Activated naive CD8-positive, alpha-beta T cell treated with anti-CD3 and anti-CD28 coated beads for 36 hours (primary cell): ENCODE measurements at places on chromosomes 6 and 20.

DNA sequence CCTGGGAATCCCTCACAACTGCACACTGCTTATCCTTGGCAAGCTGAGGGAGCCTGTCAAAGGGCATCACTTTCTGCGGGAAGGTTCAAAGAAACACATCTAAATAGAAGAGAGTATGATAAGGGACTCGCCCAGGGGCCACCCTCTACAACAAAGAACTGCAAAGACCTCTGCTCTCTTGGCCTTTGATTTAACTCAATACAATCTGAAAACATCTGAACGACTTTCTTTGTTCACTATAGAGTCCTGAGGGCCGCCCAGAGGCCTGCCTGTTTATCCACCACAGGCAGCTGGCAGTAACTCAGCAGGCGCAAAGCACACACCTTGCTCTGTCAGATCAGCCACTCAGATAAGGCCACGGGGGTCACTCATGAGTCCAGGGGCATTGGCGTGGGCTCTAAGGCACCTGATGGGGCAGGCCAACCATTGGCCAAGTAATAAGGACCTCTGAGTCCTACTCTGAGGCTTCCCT lies 139.3 kb downstream of the UNC5CL start:
- peaks cover 5% of the 10 kb centered on the region for H3K27me3 ChIP-seq
- no peak for DNase-seq
- no peak overlapping the region for H3K4me3 ChIP-seq
- H3K27ac ChIP-seq, result no peak overlapping the region

GRCh38 chr6:168376120-168376519 lies 56.5 kb upstream of the DACT2 start:
- no peak overlapping the region for H3K4me3 ChIP-seq
- no peak for DNase-seq
- no peaks in the 10 kb centered on the region for H3K36me3 ChIP-seq

- DNase-seq, result no peak
- no peak overlapping the region for H3K27ac ChIP-seq
- H3K27me3 ChIP-seq, result peaks cover 5% of the 10 kb centered on the region
- H3K4me1 ChIP-seq, result peaks cover 2% of the 10 kb centered on the region
- no peaks in the 10 kb centered on the region for H3K36me3 ChIP-seq
Observed at GRCh38 chr20:24769878-24770627, 179.0 kb upstream of the CST7 start.

DNA sequence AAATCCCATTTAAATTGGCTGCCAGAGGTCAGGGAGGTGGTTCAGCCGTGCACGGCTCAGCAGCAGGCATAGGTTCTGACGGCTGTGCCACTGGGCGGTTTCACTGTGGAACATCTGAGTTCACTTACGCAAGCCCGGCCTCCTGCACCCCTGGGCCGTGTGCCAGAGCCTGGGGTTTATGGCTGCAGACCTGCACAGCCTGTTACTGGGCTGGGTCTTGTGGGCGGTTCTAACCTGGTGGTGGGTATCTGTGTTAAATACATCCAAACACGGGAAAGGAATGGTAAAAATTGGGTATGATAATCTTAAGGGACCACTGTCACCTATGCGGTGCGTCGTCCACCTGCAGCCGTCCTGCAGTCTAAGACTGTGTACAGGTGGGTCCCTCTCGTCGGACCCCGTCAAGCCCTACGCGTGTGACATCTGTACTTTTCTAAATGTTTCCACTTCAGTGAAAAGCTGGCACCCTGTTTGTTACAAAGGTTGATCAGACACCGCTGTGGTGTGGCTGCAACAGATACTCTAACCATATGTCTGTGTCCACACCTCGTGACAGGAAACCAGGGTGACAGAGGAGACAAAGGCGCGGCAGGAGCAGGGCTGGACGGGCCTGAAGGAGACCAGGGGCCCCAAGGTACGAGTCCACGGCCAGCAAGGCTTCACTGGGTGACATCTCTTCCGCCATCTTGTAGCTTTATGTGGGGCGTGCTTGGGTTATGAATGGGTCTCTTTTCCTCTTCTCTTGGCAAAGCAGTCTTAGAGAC lies 21.5 kb downstream of the COL9A3 start:
- peaks cover 4% of the 10 kb centered on the region for H3K27me3 ChIP-seq
- no peak for DNase-seq
- H3K4me1 ChIP-seq, result peaks cover 5% of the 10 kb centered on the region
- no peak overlapping the region for H3K4me3 ChIP-seq
- no peaks in the 10 kb centered on the region for H3K36me3 ChIP-seq
- H3K27ac ChIP-seq, result no peak overlapping the region

DNA sequence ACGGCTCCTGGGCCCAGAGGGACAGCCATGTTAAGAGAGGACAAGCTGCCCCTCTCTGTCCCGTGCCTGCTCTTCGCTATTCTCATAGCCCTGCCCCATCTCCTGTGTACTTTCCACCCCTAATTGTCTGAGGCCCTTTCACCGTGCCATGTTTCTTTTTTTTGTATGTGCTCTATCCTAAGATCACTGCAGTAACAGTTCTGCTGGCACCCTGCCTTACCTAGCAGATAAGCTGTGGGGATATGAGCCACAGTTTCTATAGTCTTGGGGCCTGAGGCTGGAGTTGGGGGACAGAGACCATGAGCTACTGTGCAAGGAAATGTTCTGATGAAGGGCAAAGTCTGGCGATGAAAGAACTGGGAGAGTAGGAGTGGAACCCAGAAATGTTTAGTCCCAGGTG lies 269.5 kb upstream of the CITED2 start:
- no peak overlapping the region for H3K27ac ChIP-seq
- peaks cover 2% of the 10 kb centered on the region for H3K36me3 ChIP-seq
- no peak for DNase-seq
- H3K4me3 ChIP-seq, result no peak overlapping the region

DNA sequence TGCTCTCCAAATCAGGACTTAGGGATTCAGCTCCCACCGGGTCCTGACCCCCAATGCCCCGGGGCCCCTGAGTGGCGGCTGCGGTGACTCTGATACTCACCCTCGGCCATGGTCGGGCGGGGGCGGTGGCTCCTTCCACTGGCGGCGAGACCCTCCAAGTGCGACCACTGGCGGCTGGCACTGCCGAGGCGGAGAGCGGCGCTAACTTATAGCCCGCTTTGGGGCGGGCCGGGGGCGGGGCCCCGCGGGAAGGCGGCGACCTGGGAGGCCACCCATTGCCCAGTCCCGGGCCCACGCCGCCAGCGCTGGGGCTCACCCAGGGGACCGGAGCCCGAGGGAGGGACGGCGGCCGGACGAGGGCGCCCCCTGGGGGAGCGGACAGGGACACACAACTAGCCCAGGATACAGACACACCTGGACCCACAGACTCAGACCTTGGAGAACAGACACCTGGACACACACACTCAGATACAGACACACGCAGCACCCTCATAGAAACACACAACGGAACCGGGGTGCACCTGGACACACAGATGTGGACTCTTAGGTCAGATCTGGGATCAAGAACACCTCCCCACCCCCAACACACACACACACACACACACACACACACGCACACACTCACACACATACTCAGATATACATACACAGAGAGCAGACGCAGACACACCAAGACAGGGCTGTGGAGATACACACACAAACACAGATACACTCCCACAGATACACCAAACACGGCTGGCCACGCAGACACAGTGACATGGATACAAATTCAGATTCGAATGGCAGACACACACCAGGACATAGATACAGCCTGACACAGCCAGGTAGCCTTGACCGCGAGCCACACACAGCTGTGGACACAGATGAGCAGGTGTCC lies at the start of gene TGM2:
TGM2 (minus strand) TSS at position 182 of the 877 bp plus-strand sequence; CDS start at position 110, 72 bp downstream.
- no peak within 1 kb of the TSS for H3K27ac ChIP-seq
- no peaks in the 10 kb centered on the region for H3K36me3 ChIP-seq

DNA sequence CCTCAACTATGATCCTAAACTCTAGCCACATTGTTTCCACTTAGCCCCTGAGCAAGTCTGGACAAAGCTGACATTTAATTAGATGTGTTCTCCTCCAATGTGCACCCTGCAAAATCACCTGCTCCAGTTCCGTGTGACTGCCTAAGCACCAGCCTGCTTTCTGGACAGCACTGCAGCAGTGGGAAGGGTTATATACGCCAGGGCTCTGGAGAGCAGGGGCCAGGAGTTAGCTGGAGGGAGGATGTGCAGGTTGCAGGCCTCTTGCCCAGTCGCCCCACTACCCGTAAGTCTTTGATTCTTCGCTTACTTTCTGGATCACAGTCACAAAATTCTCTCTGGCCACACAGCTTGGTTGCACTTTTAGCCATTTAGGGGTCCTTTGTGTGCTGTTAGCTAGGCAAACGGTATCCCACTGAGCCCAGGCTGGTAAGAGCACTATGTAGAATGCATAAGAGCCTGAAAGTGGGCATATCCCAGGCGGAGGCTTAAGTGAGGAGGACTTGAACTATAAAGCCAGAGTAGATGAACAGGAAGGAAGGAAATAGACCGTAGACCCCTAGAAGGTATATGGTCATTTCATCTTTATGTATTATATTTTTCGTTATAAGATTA lies 10.7 kb upstream of the PLEKHG1 start:
- no peak overlapping the region for H3K27ac ChIP-seq
- no peaks in the 10 kb centered on the region for H3K36me3 ChIP-seq
- H3K4me3 ChIP-seq, result no peak overlapping the region
- peaks cover 6% of the 10 kb centered on the region for H3K27me3 ChIP-seq

GRCh38 chr6:115901896-115902295 lies 158.8 kb downstream of the FRK start:
- no peaks in the 10 kb centered on the region for H3K4me1 ChIP-seq
- H3K27me3 ChIP-seq, result peaks cover 3% of the 10 kb centered on the region
- no peak overlapping the region for H3K4me3 ChIP-seq
- H3K27ac ChIP-seq, result no peak overlapping the region

DNA sequence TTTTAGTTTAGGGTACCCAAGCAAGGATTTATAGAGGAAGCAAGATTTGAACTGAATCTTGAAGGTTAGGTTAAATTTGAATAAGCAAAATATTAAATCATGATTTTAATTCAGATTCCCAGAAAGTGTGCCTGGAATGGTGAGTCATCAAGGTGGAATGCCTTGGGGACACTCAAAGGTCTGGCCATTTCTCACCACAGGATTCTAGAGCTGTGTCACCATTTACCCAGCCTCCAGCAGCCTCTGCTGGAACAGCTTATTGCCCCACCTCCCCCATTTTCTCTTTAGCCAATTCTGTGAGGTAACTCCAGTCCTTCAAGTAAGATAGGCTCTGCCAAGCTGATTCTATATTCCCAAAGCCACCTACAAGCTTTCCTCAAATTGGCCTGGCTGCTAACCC lies 181.4 kb downstream of the SIM1 start:
- no peak overlapping the region for H3K27ac ChIP-seq
- no peaks in the 10 kb centered on the region for H3K4me1 ChIP-seq
- no peak overlapping the region for H3K4me3 ChIP-seq
- H3K36me3 ChIP-seq, result no peaks in the 10 kb centered on the region

DNA sequence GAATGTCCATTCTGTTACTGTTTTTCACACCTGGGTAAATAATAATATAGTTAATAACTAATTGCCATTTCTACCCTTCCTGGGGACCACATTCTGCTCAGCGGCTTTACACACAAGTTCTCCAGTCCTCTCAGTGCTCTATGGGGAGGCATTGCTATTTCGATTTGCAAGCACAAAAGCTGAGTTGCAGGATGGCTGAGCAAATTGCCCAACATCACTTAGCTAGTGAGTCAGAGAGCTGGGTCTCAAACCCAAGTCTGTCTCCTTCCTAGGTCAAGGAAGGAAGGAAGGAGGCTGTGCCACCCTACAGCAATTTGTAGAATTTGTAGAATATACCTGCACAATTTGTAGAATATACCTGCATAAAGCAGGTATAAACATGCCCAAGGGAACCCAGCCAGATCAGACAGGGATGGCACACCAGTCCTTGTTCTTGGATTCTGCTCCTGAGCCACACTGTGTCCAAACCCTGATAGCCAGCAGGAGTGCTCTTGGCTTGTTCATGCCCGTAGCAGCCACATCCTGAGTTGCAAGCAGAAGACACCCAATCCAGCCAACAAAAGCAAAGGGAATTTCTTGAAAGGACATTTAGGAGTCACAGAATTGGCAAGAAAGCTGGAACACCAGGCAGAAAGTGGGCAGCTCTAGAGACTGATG lies 56.9 kb downstream of the LY86 start:
- no peak overlapping the region for H3K4me3 ChIP-seq
- no peaks in the 10 kb centered on the region for H3K27me3 ChIP-seq
- H3K36me3 ChIP-seq, result peaks cover 2% of the 10 kb centered on the region
- H3K4me1 ChIP-seq, result peaks cover 10% of the 10 kb centered on the region

GRCh38 chr6:38166411-38167240 lies 347.1 kb downstream of the ZFAND3 start:
- no peaks in the 10 kb centered on the region for H3K27me3 ChIP-seq
- no peak overlapping the region for H3K27ac ChIP-seq
- no peak overlapping the region for H3K4me3 ChIP-seq
- H3K4me1 ChIP-seq, result no peaks in the 10 kb centered on the region

GRCh38 chr20:38883981-38884733 lies 42.1 kb upstream of the FAM83D start:
- H3K4me3 ChIP-seq, result no peak overlapping the region
- peaks cover 17% of the 10 kb centered on the region for H3K36me3 ChIP-seq
- no peak for DNase-seq
- H3K27ac ChIP-seq, result no peak overlapping the region
- peaks cover 33% of the 10 kb centered on the region for H3K4me1 ChIP-seq

DNA sequence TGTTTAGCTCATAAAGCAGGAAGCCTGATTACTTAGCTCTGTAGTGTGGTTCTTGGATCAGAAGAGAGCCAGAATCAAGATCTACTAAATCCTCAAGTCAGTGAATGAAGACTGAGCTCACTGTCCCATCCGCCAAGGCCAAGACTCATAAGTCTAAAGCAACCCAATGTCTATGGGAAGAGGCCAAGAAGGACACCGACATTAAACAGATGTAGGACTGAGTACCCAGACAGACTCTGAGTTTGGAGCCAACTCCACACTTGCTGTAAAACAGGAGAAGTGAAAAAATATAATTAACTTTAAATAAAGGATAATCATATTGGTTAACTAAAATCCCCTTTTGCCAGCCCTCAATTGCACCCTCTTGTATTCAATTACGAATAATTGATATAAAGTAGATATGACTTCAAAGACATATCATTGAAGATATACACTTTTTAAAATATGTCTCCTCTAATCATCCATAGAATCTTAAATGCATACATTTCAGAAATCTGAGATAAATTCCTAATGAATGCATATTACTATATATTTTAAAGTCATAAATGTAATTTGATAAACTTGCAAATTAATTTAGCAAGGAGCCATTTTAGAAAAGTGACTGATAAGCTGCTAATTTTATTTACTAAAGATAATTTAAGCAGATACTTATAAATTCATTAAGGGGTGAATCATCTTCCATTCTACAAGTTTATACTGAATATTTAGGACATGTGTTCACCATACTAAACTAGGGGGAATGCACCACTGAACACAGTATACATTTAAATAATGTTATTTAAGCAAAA lies 617.0 kb upstream of the ARID1B start:
- no peak overlapping the region for H3K4me3 ChIP-seq
- H3K4me1 ChIP-seq, result peaks cover 4% of the 10 kb centered on the region
- H3K27ac ChIP-seq, result no peak overlapping the region
- no peak for DNase-seq
- no peaks in the 10 kb centered on the region for H3K36me3 ChIP-seq

DNA sequence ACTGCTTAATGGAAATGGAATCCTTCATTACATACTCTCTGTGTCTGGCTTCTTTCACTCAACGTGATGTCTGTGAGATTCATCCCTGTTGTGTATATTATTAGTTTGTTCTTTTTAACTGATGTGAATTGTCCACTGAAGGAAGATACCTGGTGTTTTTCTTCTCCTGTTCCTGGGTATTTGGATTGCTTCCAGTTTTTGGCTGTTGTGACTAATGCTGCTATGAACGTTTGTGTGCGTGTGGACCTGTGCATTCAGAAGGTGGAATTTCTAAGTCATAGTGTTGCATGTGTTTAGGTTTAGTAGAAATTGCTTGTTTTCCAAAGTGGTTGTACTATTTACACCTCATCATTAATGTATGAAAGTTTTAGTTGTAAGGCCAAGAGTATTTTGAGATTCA lies 3.8 kb downstream of the TULP4 start:
- no peak overlapping the region for H3K27ac ChIP-seq
- no peak for DNase-seq
- H3K4me3 ChIP-seq, result no peak overlapping the region
- H3K36me3 ChIP-seq, result peaks cover 43% of the 10 kb centered on the region
- H3K4me1 ChIP-seq, result peaks cover 16% of the 10 kb centered on the region
- no peaks in the 10 kb centered on the region for H3K27me3 ChIP-seq
